ENCODE measurements at places on chromosomes 16 and 17.

- no peak overlapping the region for H3K27ac ChIP-seq
- peaks cover 33% of the 10 kb centered on the region for H3K4me1 ChIP-seq
- no peaks in the 10 kb centered on the region for H3K36me3 ChIP-seq
- H3K4me3 ChIP-seq, result no peak overlapping the region
- DNase-seq, result no peak
Measured at GRCh38 chr17:29181226-29181625, 1.0 kb upstream of the MYO18A start.

DNA sequence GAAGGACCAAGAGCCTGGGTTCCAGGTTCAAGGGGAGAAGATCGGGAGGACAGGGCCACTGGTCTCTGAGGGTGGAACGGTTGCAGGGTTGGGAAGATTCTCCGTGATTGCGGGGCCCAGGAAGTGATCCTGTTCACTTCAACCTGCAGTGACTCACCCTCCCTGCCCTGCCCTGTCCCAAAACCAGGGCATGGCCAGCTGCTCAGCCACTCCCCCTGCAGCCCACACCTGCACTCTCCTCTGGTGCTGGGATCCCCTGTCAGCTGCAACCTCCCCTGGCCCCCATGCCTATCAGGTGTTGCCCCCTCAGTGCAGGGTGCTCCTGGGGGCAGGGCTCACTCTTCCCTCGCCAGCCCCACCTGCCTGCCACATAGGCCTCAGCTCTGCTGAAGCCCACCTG lies 1.1 kb downstream of the RUNDC3A start:
- no peak overlapping the region for H3K27ac ChIP-seq
- H3K4me3 ChIP-seq, result no peak overlapping the region
- H3K4me1 ChIP-seq, result peaks cover 21% of the 10 kb centered on the region

DNA sequence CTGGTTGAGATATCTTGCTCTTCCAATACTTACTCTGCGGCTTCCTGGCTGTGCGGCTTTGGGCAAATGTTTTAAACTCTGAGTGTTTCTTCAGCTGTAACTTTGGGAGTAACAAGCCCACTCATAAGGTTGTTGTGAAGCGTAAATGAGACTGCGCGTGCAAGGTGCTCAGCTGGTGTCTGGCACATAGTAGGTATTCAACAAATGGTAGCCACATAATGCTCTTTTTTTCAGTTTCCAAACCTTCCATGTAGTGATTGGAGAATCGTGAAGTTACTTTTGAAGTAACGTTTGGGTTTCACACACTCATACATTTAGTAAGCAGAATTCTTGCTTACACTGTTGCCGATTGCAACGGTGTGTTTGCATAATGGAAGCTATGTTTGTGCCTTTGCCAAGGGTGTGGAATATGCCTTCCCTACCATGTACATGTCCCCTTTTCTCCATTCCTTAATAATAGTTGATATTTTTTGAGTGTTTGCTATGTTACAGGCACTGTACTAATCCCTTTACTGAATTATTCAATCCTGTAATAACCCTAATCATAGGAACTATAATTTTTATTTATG lies 829 bp downstream of the DHRS7B start:
- no peak for DNase-seq
- H3K4me1 ChIP-seq, result no peaks in the 10 kb centered on the region
- H3K36me3 ChIP-seq, result no peaks in the 10 kb centered on the region
- H3K4me3 ChIP-seq, result peak overlapping the region; percentile 97

- H3K27ac ChIP-seq, result no peak overlapping the region
- H3K36me3 ChIP-seq, result no peaks in the 10 kb centered on the region
- H3K4me1 ChIP-seq, result no peaks in the 10 kb centered on the region
- no peaks in the 10 kb centered on the region for H3K27me3 ChIP-seq
- H3K4me3 ChIP-seq, result no peak overlapping the region
- no peak for DNase-seq
Measured at GRCh38 chr17:11485336-11486100, 112.8 kb upstream of the DNAH9 start.

DNA sequence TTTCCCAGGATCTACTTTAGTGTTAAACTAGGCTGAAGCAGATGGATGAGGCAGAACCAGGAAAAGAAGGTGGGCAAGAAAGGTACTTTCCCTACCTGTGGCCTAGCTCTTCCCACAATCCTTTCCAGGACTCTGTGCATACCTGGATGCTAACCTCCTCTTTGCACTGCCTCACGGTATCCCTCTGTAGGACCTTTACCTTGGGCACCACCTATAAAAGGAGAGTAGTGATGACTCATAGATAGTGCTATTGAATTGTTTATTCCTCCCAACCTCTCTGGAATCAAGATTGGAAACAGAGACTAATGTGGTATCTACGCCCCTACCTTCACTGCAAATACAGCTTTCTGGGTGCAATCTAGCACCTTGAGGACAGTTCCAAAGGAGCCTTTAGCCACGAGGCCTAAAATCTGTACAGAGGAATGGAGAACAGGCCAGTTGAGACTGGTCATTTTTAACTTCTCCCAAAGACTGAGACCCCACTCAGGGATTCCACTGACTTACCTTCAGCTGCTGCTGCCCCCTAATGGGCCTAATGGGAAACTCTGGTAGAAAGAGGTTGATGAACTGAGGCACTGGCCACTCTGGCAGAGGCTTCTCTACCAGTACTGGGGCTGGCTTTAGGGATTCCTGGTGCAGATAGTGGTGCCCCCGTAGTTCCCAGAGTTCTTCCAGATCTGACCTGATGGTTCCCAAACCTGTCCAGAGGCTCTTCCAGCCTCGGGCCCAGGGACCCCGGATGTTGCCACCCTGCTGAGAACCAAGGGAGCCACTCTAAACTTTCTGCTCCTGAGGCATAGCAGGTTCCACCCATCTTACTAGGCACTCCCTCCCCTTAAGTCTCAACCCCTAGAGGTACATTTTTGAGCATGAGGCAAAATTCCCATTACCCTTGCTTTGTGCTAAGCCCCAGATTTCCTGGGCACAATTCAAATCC lies 781 bp downstream of the RSKR start:
- no peak overlapping the region for H3K4me3 ChIP-seq
- H3K4me1 ChIP-seq, result no peaks in the 10 kb centered on the region
- peak; percentile 47 for DNase-seq
- H3K27me3 ChIP-seq, result no peaks in the 10 kb centered on the region

DNA sequence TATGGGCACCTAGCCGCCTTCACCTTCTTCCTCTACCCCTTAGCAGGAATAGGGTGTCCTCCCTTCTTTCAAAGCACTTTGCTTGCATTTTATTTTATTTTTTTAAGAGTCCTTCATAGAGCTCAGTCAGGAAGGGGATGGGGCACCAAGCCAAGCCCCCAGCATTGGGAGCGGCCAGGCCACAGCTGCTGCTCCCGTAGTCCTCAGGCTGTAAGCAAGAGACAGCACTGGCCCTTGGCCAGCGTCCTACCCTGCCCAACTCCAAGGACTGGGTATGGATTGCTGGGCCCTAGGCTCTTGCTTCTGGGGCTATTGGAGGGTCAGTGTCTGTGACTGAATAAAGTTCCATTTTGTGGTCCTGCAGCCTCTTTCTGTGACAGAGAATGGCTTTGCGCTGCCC lies 4.6 kb downstream of the TMUB2 start:
- no peak overlapping the region for H3K4me3 ChIP-seq
- H3K36me3 ChIP-seq, result peaks cover 66% of the 10 kb centered on the region
- no peak for DNase-seq
- peaks cover 21% of the 10 kb centered on the region for H3K4me1 ChIP-seq
- H3K27me3 ChIP-seq, result no peaks in the 10 kb centered on the region

DNA sequence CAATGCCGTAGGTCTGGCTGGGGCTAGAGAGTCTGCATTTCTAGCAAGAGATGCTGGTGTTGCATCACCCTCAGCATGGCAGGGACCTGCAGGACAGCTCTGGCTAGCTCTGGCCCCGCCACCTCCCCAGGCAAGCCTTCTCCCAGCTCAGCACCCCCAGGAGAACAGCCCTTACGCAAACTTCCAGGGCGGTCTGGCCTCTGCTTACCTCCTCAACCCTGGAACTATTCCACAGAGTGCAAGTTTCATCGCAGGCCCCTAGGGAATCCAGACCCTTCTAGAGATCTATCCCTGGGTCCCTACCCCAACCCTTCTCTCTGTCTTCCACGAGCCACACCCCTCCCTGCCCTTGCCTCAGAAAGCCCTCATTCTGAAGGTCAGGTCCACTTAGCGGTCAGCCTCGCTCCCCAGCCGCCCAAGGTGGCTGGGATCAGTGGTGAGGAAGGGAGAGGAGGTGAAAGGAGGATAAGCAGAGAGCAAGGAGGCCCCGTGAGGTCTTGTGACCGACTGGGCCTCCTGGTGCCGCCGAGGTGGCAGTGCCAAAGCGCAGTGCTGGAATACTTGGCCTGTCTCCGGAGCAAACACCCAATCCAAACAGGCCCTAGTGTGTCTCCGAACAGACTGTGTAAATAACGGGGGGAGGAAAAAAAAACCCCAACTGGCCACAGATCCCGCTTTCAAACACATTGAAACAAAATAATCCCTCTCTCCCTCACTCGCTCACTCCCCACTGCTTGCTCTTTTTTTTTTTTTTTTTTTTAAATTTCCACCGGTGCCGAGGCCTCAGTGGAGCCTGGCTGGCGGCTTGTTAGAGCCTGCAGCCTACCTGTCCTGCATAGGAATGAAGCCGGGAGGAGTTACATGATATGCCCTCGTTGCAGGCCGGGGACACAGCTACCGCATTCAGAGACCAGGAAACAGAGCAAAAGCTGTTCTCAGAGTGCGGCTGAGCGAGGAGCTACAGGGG lies 380.9 kb downstream of the SOX9 start:
- no peak for DNase-seq
- H3K27me3 ChIP-seq, result no peaks in the 10 kb centered on the region
- H3K4me3 ChIP-seq, result no peak overlapping the region
- peaks cover 12% of the 10 kb centered on the region for H3K4me1 ChIP-seq
- H3K27ac ChIP-seq, result no peak overlapping the region
- peaks cover 6% of the 10 kb centered on the region for H3K36me3 ChIP-seq

- H3K4me1 ChIP-seq, result peaks cover 8% of the 10 kb centered on the region
- H3K27me3 ChIP-seq, result no peaks in the 10 kb centered on the region
- H3K36me3 ChIP-seq, result peaks cover 20% of the 10 kb centered on the region
- no peak for DNase-seq
- no peak overlapping the region for H3K4me3 ChIP-seq
Measured at GRCh38 chr16:87703835-87704375, 61.9 kb downstream of the KLHDC4 start.

DNA sequence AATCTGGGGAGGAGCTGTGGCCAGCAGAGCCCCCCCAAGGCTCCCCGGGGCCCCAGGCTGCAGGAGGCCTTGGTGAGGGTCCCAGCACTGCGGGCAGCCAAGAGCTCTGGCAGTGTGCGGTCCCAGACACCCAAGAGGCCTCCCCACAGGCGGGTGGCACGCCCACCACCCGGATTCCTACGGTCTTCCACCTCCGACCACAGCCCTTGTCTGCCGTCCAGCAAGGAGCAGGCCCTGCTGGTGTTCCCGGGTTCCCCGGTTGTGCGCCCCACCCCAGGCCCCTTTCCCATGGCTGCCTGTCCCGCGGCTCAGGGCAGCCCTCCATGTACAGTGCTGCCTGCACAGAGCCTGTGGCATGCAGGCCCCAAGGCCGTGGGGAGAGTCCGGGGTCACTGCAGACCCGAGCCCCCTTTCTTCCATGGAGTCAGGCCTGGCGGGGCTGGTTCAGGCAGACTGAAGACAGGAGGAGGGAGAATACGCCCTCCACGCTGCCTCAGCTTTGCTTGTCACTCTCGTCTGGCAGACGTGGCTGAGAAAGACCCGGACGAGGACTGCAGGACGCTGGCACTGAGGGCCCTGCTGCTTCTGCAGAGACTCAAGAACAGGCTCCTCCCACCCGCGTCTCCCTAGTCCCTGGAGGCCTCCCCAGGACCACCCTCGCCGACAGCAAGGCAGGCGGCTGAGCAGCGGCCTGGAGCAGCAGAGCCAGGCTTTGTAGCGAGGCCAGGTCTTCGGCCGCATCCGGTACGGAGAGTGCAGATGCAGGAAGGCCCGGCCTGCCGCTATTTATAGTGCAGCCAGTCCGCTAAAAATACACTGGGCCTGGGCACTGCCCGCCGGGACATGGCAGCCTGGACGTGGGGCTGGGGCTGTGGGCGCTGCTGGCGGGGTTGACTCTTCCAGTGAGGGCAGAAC lies 16.4 kb downstream of the TELO2 start:
- no peaks in the 10 kb centered on the region for H3K27me3 ChIP-seq
- H3K4me1 ChIP-seq, result peaks cover 2% of the 10 kb centered on the region

DNA sequence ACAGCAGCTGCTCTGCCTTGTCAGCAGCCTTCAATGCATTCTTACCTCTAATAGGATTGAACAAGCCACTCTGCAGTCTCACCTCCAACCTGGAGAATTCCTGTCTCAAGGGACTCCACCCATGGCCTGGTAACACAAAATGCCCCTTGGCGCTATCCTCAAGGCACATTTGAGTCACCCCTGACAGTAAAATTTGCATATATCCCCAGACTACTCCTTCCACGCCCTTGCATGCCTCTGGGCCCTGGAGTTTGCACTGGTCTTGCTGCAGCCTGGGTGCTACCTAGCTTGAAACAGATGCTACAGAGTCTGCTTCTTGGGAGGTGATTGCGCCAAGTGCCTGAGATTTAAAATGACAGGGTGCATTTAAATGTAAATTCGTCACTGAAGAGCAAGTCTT lies 391.4 kb upstream of the MAF start:
- no peaks in the 10 kb centered on the region for H3K36me3 ChIP-seq
- H3K27me3 ChIP-seq, result no peaks in the 10 kb centered on the region
- no peaks in the 10 kb centered on the region for H3K4me1 ChIP-seq
- no peak overlapping the region for H3K4me3 ChIP-seq
- H3K27ac ChIP-seq, result no peak overlapping the region
- DNase-seq, result no peak

DNA sequence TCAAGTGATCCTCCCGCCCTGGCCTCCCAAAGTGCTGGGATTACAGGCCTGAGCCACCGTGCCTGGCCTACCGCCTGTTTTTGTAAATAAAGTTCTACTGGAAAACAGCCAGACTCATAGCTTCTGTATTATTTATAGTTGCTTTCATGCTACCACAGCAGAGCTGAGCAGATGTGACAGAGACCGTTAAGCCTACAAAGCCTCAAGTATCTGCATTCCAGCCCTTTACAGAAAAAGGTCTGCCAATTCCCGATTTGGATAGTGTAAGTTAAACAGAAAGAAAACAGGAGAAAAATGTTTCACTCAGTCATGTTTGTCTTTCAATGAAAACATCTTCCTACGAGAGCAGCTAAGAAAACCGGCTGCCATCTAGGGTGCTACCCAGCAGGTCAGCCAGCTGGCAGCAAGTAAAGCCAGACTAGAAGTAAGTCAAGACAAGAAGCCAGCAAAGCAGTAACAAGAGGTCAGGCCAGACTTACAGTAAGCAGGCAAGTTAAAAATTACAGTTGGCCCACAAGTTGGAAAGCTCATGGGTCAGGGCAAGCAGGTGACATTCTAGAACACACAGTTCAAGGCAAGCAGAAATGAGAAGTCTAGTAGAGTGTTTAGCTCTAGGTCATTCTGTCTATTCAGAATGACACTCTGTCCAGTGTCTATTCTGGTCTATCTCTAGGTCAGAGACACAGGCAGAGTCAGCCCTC lies 17.7 kb downstream of the NCBP3 start:
- H3K27ac ChIP-seq, result no peak overlapping the region
- H3K27me3 ChIP-seq, result no peaks in the 10 kb centered on the region
- H3K4me1 ChIP-seq, result peaks cover 2% of the 10 kb centered on the region
- H3K4me3 ChIP-seq, result no peak overlapping the region
